ENCODE measurements at places on chromosomes 2 and 18. TPM values are rescaled to one million over a fixed set of nuclear protein-coding genes. Genes with fewer than 3 reads are reported as not detected.

The SERPINB13 gene
- polyA plus RNA-seq: not detected

The ARMC9 gene
- polyA plus RNA-seq: 11.3 TPM

The TDRD15 gene
- not detected for polyA plus RNA-seq

The LIMS3 gene
- not detected for polyA plus RNA-seq

The RGPD4 gene
- not detected for polyA plus RNA-seq

The MAL gene
- polyA plus RNA-seq: 206 TPM

The IL1F10 gene
- not detected for polyA plus RNA-seq

The RFTN2 gene
- 5.2 TPM for polyA plus RNA-seq

The TCF23 gene
- polyA plus RNA-seq: not detected

The MERTK gene
- polyA plus RNA-seq: 6.3 TPM

The ESPNL gene
- polyA plus RNA-seq: 6.6 TPM

The EFEMP1 gene
- polyA plus RNA-seq: 32.1 TPM

The ALK gene
- 0.41 TPM for polyA plus RNA-seq

The KIF1A gene
- polyA plus RNA-seq: 574 TPM

The GREB1 gene
- polyA plus RNA-seq: 11.3 TPM

GRCh38 chr2:7572450-7572849 lies 655.2 kb downstream of the RNF144A start:
- DNase-seq: peak; percentile 69

- DNase-seq: no peak
These were observed 104.9 kb downstream of the ANKRD44 start for GRCh38 chr2:197205585-197206215.

DNA sequence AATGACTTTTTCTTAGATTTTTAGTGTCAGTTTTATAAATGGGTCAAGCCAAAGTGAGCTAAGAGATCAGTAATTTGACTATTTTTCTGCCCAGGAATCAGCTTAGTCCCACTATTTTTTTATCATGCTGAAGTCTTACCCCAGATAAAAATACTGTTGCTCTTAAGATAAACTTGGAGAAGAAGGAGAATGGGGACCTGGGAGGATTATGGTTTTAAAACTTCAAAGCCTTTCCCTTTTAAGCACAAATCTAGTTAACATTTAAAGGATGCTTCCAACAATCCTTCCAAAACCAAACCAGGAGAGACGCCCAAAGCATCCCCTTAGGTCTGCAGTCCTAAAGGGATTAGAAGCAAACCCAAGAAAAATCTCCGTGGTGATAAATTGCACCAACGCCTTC lies 172.4 kb downstream of the SP3 start:
- DNase-seq: no peak

DNA sequence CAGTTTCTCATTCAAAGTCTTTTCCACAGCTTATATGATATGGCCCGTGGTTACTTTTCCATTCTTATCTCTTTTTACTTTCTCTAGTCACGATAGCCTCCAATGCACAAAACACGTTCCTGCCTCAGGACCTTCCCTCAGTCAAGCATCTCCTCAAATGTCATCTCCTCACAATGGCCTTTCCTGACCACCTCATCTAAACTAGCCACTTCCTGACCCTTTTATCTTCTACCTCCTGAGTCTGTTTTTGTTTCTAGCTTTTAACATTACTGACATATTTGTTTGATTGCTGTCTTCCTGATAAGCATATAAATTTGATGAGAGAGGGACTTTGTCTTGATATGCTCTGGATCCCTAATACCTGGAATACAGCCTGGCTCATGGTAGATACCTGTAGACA lies 7.6 kb downstream of the PGAP1 start:
- no peak for DNase-seq

DNA sequence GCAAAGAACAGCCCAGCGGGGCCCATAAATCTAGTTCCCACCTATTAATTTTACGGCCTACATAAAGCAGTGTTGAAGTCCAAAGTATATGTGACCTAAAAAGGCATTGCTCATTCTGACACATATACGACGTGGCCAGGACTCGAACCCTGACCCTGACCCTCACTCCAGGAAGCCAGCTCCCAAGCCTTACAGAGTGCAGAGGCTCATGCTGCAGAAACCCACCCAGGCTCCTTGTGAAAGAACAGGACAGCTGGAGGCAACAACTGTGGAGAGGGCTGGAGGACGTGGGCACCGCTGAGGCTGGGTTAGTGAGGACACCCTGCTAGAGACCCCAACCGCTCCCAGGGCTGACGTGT lies 221.6 kb downstream of the CYP26B1 start:
- no peak for DNase-seq

GRCh38 chr18:69795791-69796190 lies 151.9 kb downstream of the CD226 start:
- peak; percentile 13 for DNase-seq

- no peak for DNase-seq
These were observed 102.8 kb upstream of the BZW1 start for GRCh38 chr2:200708943-200709342.

DNA sequence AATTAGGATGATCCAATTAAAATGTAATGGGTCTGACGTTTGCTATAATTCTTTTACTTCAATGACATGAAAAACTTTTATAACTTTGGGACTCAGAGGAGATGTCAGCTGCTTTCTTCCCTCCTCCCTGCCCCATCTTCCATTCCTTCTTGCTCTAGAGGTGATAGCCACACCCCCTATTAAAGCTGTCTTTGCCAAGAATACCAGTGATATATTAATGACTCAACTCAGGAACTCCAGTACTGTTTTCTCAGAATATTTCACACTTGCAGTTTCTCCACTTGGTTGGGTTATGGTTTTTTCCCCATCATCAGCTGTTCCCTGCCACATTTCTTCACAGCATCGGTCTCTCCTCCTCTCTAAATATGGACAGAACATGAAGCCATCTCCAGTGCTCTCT lies 184.0 kb downstream of the KCNE4 start:
- DNase-seq: no peak

DNA sequence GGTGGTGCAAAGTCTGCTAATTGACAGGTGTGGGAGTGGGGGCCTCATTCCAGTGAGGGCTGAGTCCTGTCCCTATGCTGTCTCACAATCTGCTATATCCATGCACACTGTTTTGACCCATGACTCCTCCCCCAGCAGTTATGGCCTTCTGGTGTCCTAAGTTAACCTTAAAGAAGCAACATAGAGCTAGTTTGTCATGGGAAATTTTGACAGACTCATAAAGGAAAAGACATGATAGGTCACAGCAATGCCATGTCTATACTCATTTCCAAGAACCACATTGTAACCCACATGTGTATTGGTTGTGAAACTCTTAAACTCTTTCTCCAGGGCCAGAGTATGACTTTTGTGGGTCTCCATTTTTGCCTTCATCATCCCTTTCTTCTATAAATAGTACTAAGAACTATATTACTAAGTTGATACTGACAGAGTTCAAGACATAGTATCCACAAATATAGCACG lies 78.2 kb upstream of the SLC1A4 start:
- DNase-seq: no peak

GRCh38 chr2:89850481-89850880 lies 1159.0 kb downstream of the RPIA start:
- no peak for DNase-seq

DNA sequence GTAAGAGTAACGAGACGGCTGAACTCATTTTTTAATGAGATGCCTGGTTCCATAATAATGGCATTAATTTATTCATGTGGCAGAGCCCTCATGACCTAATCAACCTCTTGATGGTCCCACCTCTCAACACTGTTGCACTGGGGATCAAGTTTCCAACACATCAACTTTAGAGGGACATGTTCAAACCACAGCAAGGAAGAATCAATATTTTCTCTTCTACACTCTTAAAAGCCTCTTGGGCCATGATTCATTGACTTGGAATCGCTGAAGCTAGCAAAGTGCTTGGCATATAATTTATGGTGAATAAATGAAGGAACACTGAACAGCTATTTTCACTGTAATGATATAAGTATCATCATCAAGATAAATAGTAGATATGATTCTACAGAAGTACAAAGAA lies 333.0 kb downstream of the TNS1 start:
- no peak for DNase-seq

- peak; percentile 43 for DNase-seq
These were observed 1.9 kb downstream of the LDLRAD4 start for GRCh38 chr18:13220361-13220991.

GRCh38 chr2:29519338-29519925 lies 402.0 kb downstream of the ALK start:
- DNase-seq: no peak

DNA sequence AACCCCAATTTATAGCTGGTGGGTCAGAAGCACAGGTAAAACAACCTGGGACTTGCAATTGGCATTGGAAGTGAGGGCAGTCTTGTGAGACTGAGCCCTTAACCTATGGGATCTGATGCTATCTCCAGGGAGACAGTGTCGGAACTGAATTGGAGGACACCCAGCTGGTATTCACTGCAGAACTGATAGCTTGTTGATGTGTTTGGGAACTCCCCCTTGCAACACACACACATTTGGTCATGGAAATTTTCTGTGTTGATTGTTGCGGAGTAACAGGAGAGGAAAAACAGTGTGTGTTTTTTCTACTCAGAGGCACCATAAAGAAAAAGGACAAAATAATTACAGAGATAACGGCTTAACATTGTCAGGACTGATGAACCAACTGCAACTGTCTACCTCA lies 16.1 kb downstream of the TPGS2 start:
- DNase-seq: peak; percentile 4

- DNase-seq: no peak
These were observed 260.5 kb downstream of the C1D start for GRCh38 chr2:67802291-67802690.

DNA sequence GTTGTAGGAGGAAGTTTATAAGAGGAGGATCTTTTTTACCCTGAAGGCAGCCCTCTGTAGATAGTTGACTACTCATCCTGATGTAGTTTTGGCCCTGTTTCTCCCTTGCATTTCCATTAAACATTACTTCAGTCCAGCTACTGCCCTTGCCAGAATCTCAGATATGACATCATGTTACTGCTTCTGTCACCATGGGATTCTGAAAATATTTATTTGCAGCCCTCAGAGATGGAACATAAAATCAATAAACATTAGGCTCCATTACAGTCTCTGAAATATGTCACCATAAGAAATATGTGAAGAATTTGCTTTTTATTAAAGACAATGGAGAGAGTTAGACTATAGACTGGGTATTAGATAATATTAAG lies 68.7 kb upstream of the STK39 start:
- no peak for DNase-seq

GRCh38 chr2:19525313-19525712 lies 166.9 kb upstream of the OSR1 start:
- no peak for DNase-seq

GRCh38 chr2:156311976-156312375 lies 20.5 kb downstream of the NR4A2 start:
- DNase-seq: no peak

DNA sequence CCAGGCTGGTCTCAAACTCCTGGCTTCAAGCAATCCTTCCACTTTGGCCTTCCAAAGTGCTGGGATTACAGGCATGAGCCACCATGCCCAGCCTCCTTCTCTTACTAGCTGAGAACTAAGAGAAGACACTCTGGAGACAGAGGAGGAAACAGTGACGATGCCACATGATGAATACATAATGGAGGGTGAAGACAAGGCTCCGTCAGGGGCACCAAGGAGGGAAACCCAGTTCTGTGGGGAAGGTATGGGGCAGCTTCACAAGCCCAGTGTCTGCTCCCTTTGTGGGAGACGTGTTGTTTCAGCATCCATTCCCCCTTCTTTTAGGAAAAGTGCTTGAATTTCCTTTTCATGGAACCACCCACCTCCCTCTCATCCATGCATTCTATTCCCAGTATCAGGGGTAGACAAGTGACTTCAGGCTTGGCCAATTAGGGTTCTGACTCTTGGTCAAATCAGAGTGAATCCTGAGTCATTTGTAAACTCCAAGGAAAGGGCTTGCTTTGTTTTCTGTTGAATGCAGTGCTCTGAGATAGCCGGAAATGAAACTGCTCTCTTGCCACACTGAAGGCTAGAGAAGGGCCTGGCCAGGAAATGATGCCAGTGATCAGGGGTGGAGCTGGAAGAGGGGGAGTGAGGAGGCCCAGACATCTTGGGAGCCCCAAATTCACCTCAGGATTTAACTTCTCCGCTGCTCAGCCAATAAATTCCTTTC lies 23.7 kb downstream of the TMEM127 start:
- DNase-seq: no peak

DNA sequence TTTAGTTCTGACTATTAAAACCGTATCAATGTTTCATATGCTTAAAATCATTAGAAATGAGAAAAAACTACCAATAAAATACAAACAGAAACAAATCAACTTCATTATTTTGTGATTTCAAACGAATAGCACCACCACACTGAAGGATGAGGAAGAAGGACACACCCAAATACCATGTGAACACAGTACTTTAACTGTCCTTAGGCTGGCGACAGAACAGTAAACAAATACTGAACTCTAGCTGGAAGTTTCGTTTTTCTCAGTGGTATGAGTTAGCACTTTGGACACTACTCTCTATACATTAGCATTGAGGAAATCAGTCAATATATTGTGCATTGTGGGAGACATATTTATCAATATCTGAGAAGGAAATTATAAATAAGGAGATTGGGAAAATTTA lies 202.4 kb upstream of the AGAP1 start:
- DNase-seq: no peak

All from brain (organoid and tissue), 16 donors.